ENCODE measurements at places on chromosomes 1 and 21.

GRCh38 chr1:150365941-150366340 lies 2.0 kb downstream of the RPRD2 start:
- DNase-seq, result no peak

DNA sequence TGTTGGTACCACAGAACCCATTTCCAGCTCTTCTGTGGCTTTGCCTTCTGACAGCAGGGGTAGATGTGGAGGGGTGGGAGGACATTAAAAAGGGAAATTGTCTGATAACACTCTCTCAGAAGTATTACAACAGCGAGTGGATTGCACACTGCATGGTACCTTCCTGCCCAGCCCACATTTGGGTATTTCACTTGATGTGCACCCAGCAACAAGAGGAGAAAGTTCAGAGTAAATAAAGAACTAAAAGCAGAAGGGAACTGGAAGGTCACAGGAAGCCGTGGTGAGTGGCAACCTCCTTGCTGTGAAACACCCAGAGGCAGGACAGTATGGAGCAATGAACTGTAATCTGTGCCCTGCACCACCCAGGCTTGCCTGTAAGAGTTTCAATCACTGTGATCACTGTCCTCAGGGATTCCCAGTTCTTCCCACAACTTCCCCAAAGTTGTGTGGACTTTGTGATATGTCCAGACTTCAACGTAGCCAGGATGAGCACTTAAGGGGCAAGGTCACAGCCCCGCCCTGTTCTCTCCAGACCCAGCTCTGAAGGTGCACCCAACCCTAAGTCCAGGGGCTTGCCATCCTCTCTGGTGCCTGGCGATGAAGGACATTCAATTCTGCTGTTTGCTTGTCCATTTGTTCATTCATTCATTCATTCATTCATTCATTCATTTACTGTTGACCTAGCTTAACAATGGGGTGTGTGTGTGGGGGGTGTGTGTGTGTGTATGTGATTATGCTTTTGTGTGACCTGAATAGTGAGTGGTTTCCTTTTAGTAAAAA lies 18.7 kb upstream of the F5 start:
- peak; percentile 69 for DNase-seq

DNA sequence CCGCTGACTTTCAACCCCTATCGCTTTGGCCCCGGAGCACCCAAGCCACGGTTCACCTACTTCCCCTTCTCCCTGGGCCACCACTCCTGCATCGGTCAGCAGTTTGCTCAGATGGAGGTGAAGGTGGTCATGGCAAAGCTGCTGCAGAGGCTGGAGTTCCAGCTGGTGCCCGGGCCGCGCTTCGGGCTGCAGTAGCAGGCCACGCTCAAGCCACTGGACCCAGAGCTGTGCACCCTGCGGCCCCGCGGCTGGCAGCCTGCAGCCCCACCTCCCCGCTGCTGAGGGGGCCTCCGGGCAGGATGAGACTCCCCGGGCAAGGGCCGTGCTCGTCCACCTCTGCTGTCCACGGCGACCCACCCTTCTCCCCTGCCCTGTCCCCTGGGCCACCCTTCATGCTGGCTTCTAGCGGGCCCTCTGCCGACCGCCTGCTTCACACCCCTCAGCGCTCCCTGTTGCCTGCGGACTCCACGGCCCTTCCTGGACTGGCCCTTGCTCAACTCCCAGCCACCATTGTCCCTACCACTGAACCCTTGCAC lies 92.2 kb upstream of the TRABD2B start:
- DNase-seq, result no peak

DNA sequence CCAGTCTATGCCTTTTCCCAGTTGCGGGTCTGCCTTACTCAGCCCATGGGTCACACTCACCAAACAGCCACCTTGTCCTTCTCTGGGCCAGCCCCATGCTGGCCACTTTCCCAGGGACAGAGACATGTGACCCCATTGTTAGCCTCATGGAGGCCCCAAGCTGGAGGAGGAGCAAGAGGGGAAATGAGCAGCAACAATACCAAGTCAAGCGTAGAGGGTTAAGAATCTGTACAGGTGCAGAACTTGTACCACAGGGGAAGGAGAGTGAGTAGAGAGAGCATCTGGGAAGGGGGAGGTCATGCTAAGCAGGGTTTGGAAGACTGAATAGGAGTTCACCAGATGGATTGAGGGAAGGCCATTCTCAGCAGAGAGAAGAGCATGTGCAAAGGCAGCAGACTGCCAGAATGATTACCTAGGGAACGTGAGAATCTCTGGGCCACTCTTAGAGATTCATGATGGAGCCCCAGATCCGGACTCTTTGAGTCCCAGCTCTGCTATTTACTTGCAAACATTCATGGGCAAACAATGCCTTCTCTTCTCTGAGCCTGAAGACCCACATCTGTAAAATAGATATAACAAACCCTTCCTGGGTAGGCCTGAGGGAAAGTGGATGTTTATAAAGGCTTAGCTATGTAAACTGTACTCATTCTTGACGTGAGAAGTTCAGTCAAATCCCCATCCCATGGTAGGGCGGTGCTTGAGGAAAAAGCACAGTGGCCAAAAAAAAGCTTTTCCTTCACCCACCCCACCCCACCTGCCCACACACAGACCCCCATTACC lies 2.8 kb upstream of the SLC2A1 start:
- DNase-seq, result no peak

GRCh38 chr21:42332557-42333317 lies 17.5 kb upstream of the TFF3 start:
- no peak for DNase-seq

GRCh38 chr1:54378874-54379554 lies 27.2 kb downstream of the SSBP3 start:
- no peak for DNase-seq

- DNase-seq, result no peak
Measured at GRCh38 chr1:30043731-30044408, 679.5 kb downstream of the MATN1 start.

- no peak for DNase-seq
Measured at GRCh38 chr1:192984080-192984479, 75.1 kb downstream of the UCHL5 start.

DNA sequence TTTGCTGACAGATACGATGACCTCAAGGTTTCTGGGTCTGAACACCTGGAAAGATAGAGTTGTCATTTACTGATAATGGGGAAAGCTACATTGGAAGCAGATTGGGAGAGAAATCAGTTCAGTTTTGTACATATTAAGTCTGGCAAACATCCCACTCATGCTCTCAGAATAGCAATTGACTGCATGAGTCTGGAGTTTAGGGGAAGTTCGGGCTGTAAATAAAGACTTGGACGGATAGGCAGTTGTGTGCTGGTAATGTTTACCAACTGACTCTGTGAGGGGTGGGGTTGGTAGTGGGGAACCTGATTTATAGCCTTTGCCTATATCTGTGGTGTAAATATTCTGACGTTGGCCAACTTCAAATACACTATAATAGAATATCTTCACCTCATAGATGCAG lies 4.0 kb downstream of the H6PD start:
- no peak for DNase-seq

DNA sequence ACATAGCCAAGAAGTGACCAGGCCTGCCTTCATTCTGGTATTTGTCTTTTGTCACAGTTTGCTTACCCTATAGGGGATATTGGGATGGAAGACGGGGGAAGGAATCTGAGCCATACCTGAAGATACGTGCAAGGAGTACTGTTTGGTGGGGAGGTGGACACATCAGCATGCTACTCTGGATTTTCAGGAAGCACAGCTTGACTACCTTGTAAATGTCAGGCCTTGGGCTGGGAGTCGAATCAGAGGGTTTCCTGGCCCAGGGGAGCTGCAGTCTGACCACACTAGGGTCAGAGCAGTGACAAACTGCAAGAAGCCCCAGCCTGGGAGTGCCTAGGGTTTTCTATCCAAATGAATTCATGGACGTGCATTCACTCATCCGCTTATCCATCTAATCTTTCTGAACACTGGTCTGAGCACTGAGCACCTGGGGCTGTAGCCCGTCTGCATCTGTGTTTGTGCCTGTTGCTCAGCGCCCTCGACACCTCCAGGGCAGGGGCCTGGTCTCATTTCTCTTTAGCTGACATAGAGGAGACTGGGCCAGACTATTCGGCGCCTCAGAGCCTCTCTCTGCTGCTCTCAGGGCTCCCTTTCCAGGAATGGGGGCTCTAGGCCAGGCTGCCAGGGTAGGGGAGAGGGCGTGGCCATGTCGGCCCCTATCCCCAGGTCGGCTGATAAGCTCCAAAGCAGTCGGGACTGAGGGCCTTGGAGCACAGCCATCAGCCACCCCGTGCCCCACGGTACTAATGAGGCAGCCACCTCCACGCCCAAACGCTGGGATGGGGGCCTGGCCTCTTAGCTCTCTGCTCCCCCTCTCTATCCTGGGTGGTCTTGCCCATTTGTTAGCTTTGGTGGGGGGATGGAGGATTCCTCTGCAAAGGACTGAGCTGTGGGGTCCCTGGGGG lies 47.0 kb upstream of the SLC2A1 start:
- DNase-seq, result no peak
